ENCODE measurements at places on chromosomes 5 and 9.

- no peak for DNase-seq
Observed at GRCh38 chr5:171644536-171644935, 141.1 kb upstream of the SMIM23 start.

- DNase-seq = peak; percentile 33
Observed at GRCh38 chr5:177357459-177358351, at the start of gene RGS14. TSS of gene RGS14 (plus strand) at chr5:177357924. CDS start at chr5:177358025, 101 bp downstream.

DNA sequence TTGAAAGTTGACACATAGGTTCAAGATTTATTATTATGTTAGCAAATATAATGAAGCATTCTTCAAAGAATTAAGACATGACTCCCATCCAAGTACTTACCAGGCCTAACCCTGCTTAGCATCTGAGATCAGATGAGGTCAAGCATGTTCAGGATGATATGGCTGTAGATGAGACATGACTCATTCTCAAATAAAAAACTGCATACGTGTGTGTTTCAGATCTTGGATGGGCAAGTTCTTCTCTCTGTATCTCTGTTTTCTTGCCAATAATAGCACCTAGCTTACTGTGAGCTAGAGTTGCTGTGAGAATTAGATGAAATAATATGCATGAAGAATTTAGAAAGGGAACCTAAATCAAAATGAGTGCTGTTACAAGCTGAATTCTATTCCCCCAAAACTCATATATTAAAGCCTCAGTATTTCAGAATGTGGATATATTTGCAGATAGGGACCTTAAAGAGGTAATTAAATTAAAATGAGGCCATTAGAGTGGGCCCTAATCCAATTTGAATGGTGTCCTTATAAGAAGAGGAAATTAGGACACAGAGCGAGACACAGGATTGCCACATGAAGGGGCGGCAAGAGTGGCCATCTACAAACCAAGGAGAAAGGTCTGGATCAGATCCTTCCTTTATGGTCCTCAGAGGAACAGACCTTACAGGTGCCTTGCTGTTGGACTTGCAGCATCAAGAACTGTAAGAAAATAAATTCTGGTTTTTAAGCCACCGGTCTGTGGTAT lies 146.2 kb downstream of the MARCHF11 start:
- DNase-seq = no peak

- no peak for DNase-seq
Observed at GRCh38 chr5:164094291-164094690, 588.9 kb downstream of the MAT2B start.

- DNase-seq = no peak
Observed at GRCh38 chr5:5315068-5315980, 107.2 kb upstream of the ICE1 start.

- no peak for DNase-seq
Observed at GRCh38 chr5:89418407-89419085, 535.6 kb upstream of the MEF2C start.

GRCh38 chr5:113266227-113266912 lies 168.4 kb downstream of the TSSK1B start:
- DNase-seq = no peak

DNA sequence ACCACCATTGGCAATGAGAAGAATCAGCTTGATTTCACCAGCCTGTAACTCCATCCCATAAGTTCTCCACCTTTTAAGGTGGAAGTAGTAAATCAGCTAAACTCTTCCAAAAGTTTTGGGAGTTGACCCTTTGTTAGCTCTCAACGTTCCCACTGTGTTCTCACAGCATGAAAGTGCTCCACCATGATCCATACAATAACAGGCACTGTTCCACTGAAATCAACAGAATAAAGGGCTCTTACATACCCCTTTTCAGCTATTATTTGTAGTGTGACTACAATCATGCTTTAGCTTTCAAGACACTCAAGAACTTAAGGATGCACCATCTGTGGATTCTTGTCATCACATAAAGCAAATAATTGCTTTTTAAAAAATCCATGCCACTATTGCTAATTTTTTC lies 81.6 kb downstream of the PPP2R2B start:
- no peak for DNase-seq

DNA sequence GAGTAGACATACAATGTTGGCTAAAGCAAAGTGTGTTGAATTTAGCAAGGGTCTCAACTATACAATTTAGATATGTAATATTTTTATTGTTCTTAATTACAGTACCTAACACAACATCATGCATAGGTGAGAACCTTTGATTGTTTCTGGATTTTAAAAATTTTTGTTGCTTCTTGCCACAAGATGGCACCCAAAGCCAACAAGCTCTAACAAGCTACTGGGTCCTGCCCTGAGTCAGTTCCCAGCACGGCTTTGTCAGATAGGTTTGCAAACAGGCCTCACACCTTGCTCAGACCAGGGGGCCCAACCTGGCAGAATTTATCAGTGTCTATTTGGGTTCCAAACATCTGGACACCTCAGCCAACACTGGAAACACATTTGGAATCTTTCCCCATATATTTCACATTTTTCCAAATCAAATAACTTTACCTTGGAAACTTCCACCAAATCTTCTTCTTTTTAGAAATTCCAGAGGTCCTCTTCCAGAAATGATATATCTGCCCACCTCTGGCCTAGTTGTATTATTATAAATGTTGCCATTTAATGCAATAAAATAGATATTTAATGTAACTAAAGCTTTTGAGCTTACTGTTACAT lies 49.5 kb upstream of the EGFLAM start:
- no peak for DNase-seq

DNA sequence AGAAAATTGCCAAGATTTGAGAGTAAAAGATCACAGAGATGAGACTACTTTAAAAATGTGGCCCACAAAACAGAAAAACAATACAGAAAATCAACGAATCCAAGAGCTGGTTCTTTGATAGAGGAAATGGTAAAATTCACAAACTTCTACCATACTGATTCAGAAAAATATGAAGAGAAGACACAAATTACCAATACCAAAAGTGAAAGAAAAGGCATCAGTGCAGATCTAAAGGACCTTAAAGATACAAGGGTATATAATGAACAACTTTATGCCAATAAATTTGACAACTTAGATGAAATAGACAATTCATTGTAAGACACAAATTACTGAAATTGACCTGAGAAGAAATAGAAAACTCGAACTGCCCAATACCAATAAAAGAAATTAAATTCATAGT lies 24.4 kb upstream of the SLC1A1 start:
- DNase-seq = no peak

GRCh38 chr9:98262056-98262455 lies 6.6 kb upstream of the TBC1D2 start:
- no peak for DNase-seq

- no peak for DNase-seq
Observed at GRCh38 chr5:175842951-175843793, 28.2 kb upstream of the CPLX2 start.

GRCh38 chr5:59535561-59535960 lies 358.0 kb downstream of the PDE4D start:
- DNase-seq = no peak

DNA sequence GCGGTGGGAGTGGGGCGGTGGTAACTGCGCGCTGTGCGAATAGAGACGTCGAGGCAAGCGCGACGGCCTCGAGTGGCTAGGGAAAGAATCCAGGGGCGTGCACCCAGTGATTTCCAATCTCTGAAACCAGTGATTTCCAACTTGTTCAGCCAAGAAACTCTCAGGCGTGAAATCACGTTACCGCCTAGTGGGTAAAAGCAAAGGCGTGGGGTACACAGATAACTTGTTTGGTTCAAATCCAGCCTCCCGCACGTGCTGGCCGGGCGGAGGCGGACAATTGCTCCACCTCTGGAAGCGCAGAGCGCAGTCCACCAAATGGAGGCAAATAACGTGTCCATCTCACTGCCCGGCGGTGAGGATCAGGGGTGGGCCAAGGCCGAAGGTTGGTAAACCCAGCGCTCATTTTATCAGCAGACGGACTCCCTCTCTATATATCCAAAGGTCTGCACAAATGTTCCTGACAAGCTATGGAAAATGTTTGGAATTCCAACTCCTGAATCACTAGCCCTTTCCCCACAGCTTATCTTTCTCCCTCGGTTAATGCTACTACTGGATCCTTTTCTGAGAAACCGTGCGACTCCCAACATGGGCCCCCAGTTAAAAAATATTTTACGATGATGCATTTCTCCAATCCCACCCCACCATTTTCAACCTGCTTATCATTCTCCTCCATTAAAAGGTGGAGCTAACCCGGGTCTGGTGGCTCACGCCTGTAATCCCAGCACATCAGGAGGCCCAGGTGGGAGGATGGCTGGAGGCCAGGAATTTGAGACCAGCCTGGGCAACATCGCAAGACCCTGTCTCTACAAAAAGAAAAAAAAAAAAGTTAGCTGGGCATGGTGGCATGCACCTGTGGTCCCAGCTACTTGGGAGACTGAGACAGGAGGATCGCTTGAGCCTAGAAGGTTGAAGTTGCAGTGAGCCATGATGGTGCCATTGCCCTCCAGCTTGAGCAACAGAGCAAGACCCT lies 950 bp upstream of the FNBP1 start:
- DNase-seq = no peak

DNA sequence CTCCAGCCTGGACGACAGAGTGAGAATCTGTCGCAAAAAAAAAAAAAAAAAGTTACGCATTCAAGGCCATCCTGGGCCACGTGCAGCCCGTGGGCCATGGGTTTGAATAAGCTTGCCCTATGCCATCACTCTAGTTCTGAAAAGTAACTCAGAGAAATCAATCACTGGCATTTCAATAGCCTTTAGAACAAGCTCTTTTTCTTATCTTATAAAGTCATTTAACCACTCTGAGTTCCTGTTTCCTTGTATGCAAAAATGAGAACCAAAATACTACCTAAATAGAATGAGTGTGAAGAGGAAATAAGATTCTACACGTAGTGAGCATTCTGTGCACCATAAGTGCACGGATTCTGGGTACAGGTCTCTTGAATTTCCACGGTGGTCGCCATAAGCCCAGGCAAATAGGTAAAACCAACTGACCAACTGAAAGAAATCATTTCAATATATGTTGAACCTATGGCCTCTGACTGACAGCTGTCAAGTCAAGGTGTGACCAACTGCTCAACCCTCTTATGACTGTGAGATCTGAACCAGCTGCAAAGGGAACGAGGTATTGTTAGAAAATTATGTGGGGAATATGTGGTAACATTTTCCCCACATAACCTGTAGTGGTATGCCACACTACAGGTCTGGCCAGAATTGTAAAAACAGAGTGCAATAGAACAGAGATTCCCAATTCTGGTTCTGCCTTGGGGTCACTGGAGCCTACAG lies 143.9 kb upstream of the LHFPL2 start:
- DNase-seq = no peak

- no peak for DNase-seq
Observed at GRCh38 chr5:169650701-169651331, 13.7 kb downstream of the DOCK2 start.

- DNase-seq = no peak
Observed at GRCh38 chr5:59856358-59856757, 37.2 kb downstream of the PDE4D start.

- no peak for DNase-seq
Observed at GRCh38 chr5:138418444-138418843, 20.4 kb upstream of the REEP2 start.

DNA sequence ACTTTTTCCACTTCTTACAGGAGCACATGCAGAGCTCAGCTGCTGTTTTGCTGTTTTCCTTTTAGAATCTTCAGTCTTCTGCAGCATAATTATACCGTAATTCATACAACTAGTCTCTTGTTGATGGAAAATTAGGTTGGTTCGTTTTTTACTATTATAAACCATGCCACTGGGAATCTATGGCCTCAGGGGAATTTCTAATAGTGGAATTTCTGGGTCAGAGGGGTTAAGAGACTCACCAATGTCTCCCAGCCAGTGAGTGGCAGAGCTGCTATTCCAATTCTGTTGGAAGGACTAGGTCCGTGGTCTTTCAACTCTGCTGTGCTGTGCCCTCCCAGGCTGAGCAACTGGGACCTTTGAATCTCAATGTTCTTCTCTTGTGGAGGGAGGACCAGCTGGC lies 282.5 kb downstream of the ZSWIM6 start:
- DNase-seq = no peak

DNA sequence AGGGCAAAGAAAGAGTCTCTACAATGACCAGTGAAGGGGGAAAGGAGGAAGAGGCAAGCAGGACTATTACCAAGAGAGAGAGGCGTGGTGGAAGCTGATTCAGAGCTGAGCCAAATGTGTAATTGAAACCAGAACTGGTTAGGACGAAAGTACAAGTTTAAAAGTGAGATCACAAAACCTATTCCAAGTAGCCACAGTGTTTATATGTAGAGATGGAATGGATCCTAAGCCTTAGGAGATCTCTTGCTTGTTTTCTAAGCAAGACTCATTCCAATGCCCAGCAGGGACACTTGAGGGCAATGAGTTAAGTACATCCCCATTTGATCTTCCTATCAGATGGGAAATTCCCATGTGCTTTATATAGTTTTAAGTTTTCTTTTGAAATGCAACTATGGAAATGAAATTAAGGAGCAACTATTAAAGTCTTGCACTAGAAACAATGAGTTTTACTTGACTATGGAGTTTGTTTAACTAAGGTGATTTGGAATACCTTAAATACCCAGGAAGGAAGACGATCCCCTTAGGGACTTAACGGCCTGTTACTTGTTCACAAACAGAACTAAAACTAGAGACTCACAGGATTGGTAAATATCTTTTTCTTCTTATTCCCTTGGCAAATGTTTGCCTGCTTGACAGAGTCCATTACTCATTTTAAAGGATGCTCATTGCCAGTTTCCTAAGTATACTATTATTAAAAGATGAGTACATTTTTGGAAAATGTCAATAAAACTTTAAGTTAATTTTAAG lies 51.1 kb upstream of the SNX2 start:
- DNase-seq = no peak

- no peak for DNase-seq
Observed at GRCh38 chr5:33595303-33595702, 154.5 kb downstream of the TARS1 start.

GRCh38 chr5:7794823-7795222 lies 56.1 kb downstream of the CFAP90 start:
- no peak for DNase-seq

DNA sequence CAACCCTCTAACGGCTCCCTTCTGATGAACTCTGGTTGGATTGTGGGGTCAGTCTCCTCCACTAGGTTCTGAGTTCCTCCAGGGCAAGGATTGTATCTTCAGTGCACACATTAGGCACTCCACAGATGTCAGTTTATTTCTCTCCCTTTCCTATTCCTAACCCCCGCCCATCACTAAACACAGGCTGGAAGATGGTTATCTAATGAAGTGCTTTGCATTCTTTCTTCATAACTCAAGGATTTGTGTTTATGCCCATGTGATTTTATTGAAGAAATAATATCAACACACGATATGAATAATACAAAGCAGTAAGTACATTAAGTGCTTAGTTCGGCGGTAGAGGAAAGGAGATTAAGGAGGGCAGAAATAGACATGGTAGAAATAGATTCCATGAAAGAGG lies 4.4 kb upstream of the CREBRF start:
- DNase-seq = no peak

GRCh38 chr9:96686638-96687335 lies 31.7 kb upstream of the PRXL2C start:
- DNase-seq = peak; percentile 55

DNA sequence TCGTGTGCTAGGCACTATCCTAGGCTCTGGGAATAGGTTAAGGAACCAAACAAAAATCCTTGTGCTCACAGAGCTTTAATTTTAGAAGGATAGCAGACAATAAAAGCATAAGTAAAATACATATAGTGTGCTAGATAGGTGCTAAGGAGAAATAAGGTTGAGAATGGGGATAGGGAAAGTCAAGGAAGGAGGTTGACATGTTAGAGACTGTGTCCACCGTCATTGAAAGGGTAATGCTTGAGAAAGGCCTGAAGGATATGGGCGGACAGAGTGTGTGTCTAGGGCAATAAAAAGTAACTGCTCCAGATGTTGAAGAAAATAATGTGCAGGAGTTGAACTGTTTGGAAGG lies 482 bp upstream of the TDRD7 start:
- DNase-seq = no peak

Measured in stimulated activated CD8-positive, alpha-beta memory T cell treated with anti-CD3 and anti-CD28 coated beads, Interleukin-7, amount 100 ng/mL, for 48 hours (primary cell).